ENCODE measurements at places on chromosomes 1 and 21. TPM values are rescaled to one million over a fixed set of nuclear protein-coding genes. Genes with fewer than 3 reads are reported as not detected.

DNA sequence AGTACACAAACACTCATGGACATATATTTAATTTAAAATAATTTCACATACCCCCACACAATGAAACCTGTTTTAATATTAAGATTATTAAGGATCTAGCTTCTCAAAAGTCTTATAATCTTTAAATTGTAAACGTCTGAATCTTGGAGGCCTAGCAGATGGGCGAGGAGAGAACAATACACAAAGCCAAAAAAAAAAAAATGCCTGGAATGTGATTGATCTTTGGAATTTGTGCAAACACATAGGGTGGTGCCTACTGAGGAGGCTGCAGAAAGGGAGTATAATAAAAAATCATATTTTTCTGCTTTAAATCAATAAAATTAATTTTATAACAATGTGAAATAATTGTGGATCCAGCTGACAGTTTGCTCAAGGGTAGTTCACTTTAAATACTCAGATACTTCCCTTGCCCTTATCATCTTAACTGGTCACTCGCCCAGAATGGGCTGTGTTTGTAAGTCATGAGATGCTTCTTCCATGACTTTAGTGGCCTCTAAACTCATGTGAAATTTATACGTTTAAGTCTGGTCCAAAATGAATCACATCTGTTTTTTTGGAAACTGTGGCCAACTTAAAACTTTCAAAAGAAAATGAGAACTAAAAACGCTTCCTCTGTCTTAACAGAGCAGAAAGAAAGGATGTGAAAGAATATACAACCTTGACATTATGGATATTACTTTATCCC is 802.8 kb upstream of the CXADR start:
- H3K27me3 ChIP-seq, result no peaks in the 10 kb centered on the region
- no peak for DNase-seq
- H3K36me3 ChIP-seq, result no peaks in the 10 kb centered on the region
- H3K4me1 ChIP-seq, result no peaks in the 10 kb centered on the region

DNA sequence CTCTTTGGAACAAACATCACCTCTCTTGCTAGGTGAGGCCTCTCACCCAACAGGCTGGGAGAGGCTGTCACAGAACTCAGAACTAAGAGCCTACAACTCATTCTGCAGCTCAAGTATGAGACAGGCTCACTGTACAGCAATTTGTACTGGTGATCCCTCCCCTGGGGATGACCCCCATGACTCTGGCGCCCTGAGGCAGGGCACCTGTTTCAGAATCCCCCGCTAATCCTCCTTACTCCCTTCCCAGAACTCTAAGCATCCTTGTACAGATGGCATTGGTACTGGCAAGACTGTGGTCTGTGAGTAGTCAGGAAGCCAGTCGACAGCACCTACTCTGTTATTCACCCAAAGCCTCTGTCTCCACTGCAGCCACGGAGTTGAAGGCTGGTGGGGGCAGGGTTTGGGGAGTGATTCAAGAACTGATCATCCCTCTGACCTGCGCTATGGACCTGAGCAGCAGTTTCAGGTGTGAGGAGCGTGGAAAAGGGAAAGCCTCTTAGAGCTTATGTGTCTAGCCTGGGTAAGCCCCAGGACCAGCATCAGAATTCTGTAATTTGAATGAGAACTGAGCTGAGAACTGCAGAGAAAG is 655.5 kb downstream of the KIF26B start:
- H3K36me3 ChIP-seq, result no peaks in the 10 kb centered on the region
- DNase-seq, result no peak
- H3K27ac ChIP-seq, result no peak overlapping the region
- no peaks in the 10 kb centered on the region for H3K27me3 ChIP-seq
- H3K4me3 ChIP-seq, result no peak overlapping the region
- peaks cover 5% of the 10 kb centered on the region for H3K4me1 ChIP-seq

DNA sequence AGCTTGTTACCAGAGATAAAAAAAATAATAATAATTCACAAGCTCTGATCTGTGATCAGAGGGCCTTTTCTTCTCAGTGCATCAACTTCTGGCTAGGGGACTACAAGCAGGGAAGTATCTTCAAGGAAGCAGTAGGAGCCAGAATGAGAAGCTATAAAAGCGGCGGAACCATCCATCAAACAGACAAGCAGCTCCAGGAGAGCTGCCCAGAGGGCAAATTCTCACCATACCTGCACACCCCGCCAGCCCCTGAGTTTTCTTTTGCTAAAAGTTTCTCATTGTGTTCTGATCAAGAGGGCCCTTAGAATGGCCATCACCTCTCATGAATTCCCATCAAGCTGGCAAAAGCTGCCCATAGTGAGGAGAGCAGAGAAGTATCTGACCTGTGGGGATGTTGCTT is 99.4 kb downstream of the SMYD2 start:
- no peak overlapping the region for H3K4me3 ChIP-seq
- no peaks in the 10 kb centered on the region for H3K4me1 ChIP-seq
- H3K36me3 ChIP-seq, result no peaks in the 10 kb centered on the region
- no peak overlapping the region for H3K27ac ChIP-seq

DNA sequence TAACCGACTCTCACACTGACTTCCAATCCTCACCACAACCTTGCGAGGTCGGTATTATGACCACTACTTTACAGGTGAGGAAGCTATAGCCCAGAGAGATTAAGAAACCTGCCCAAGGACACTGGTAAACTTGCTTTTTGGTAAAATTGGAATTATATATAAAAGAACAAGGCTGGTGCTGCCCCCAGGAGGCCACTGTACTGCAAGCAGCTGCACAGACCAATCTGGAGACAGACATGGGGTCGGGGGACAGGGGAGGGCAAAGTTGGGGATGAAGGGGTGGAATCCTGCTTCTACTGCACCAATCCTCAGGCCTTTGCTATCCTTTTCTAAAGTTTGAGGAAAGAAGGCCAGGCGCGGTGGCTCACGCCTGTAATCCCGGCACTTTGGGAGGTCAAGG is 280.8 kb downstream of the SPATA17 start:
- no peaks in the 10 kb centered on the region for H3K4me1 ChIP-seq
- no peak overlapping the region for H3K27ac ChIP-seq
- H3K4me3 ChIP-seq, result no peak overlapping the region
- H3K36me3 ChIP-seq, result no peaks in the 10 kb centered on the region

DNA sequence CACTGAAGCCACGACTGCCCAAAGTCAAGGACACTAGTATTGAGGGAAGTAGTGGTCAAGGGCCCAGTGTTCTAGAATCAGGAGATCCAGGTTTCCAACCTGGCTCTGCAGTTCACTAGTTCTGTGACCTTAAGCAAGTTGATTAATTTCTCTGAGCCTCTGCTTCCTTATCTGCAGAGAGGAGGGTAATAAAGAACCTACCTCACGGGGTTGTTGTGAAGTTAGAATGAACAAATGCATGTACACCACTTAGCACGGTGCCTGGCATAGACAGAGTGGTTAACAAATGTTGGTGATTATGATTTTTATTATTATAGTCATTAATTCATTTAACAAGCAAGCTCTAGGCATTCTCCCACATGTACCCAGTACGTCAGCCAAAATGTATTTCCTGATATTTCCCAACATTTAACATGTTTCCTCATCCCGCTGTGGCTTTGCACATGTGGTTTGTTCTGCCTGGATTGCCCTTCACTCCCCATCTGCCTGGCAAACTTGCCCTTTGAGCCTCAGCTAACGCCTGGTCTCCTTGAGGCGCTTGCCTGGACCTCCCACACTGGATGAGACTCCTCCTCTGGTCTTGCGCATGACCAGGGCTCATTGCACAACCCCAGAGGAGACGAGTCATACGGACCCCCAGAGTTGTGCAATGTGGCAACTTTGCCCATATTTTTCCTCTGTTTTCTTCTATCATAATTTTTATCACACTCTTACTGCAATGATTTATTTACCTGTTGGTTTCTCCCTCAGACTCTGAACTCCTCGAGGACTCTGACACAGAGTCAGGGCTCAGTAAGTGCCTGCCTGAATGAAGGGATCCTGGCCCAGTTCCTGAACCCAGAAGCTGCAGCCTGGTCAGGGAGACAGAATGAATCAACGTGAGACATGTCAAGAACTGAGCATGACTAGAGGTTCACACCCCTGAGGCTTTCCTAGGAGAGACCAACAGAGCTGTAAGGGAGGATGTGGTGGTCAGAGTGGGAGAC is 20.7 kb upstream of the MFSD2A start:
- no peaks in the 10 kb centered on the region for H3K36me3 ChIP-seq
- H3K27ac ChIP-seq, result peak overlapping the region; percentile 78
- no peaks in the 10 kb centered on the region for H3K27me3 ChIP-seq
- DNase-seq, result peak; percentile 84
- peaks cover 17% of the 10 kb centered on the region for H3K4me1 ChIP-seq

DNA sequence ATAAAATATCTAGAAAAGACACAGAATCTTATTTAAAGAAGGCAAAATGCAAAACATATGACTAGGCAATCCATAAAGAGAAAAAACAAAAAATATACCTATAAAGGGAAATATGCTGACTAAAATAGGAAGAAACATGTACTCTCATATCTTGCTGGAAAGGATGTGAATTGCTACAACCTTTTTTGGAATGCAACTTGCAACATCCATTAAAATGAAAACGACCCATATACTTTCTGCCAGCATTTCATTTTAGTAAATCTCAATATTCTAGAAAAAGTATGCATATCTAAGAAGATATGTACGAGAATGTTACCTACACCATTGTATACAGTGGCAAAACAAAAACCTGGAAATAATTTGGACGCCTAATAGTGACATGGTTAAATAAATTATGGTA is 56.6 kb downstream of the EDEM3 start:
- DNase-seq, result no peak
- H3K27ac ChIP-seq, result no peak overlapping the region

Gene HLCS
- 38.6 TPM for total RNA-seq

Gene TRPM2
- 2.3 TPM for total RNA-seq

All from body of pancreas (tissue), 4 donors.